ENCODE measurements at places on chromosomes 2 and 18.

GRCh38 chr18:24386681-24387080, 10.9 kb downstream of the OSBPL1A start:
- DNase-seq: no peak

- no peak for DNase-seq
Observed at GRCh38 chr18:35153609-35154272, 87.1 kb upstream of the ZNF397 start.

GRCh38 chr2:76867854-76868253, 654.3 kb downstream of the LRRTM4 start:
- no peak for DNase-seq

- no peak for DNase-seq
Observed at GRCh38 chr18:69999656-70000055, 52.0 kb upstream of the CD226 start.

- DNase-seq: no peak
Observed at GRCh38 chr18:48492880-48493279, 46.0 kb upstream of the CTIF start.

DNA sequence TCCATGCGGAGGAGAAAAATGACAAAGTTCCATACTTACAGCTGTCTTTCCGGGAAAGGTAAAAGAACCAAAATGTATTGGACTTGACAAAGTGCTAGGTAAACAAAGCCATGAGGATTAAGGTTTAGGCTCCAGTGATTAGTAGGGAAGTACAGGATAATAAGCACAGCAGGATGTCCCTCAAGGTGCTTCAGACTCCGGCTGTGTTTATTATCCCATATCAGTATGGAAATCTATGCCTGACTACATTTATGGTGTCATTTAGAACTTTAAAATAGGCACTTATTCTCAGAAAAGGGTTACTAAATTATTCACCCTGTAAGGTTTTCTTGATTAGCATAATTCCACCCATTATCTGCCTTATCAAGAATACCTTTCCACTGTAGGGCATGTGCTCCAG, 136.3 kb upstream of the CCDC68 start:
- no peak for DNase-seq

DNA sequence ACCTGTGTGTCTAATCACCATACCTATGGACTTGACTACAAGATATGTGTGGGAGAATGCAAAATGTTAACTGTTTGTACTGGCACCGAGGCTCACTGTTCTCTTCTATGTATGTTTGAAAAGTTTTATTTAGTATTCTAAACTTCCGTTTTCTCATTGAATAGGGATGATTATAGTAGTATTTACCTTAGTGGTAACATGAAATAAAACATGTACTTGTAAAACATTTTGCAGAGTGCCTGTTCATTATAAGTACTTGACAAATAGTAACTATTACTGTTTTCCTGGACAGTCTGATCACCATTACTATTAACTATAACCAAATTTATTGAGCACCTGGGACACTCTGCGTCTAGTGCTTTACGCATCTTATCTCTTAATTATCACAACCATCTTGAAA, 24.8 kb downstream of the DDX1 start:
- DNase-seq: no peak

- no peak for DNase-seq
Observed at GRCh38 chr2:238290715-238291549, 2.5 kb upstream of the PER2 start.

- DNase-seq: no peak
Observed at GRCh38 chr2:82259551-82259950, 1955.0 kb upstream of the LRRTM1 start.

GRCh38 chr18:34633368-34633767, 76.7 kb upstream of the DTNA start:
- DNase-seq: no peak

GRCh38 chr2:164737612-164738081, 104.0 kb downstream of the COBLL1 start:
- peak; percentile 45 for DNase-seq

DNA sequence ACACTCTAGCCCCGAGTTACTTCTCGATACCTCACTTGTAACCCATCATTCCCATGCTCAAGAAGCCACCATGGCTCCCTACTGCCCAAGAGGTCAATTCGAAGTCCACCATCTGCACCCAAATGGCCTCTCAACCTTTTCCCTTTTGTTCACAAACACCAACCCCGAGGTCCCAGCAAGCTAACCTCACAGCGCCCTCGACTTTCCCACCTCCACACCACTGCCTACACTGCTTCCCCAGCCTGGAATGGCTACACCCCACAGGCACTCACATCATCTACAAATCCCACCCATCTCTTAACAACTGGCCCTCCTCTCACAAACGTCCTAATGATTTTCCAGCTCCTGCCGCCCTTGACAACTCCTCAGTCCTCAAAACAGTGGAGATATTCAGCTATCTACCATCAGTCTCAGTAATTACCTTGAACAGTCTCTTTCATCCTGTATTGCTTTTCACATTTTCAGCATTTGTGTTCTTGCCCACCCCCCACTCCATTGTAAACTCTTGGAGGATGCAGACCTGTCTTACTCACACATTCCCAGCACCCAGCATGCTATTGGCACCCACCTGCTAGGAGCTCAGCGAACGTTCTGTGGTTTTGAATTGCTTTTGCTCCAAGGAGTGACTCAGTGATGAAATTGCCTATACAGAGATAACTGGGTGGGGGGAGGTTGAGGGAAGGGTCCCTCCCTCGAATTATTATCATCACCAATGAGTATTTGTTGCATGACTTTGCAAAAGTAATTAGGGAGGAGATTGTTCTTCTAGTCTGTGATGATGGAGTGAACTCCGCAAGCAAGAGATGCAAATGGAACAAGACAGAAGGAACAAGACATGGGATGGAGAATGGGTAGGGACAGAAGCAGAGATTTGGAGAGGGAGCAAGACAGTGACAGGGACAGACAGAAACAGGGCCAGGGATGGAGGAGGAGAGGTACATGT, 106.8 kb downstream of the CYP26B1 start:
- no peak for DNase-seq

- no peak for DNase-seq
Observed at GRCh38 chr2:134287323-134287722, 33.5 kb downstream of the MGAT5 start.

- no peak for DNase-seq
Observed at GRCh38 chr2:233399306-233400225, 45.3 kb downstream of the DGKD start.

DNA sequence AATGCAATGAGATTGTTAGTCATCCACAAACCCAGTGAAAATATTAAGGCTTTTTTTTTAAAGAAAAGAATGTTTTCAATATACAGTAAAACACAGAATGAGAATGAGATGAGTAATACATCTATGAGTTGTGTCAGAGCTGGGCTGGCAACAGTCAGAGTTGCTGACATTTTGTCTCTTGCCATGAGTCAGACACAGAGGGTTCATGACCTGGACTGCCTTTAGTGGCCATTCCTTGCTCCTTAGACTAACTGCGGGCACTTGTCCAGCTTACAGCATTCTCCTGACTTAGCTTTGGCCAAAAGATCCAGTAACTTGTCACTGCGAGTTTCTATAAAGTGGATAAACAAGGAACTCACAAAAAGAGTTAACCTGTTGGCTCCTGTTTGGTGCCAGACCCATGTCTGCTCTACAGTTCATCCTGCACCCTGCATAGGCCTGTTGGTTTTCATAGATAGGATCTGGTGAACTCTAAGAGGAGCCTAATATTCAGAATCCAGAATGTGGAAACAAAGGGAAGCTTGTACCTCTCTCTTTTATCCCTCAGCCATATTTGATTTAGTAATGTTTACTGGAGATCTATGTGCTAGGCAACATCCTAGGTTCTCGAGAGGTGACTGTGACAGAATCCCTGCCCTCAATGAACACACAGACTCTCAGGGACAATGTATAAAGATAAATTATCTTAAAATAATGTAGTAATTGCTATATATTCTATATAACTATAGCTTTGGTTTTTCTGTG, 391.5 kb upstream of the VWC2L start:
- DNase-seq: no peak

- peak; percentile 28 for DNase-seq
Observed at GRCh38 chr18:55861266-55861665, 273.3 kb upstream of the TCF4 start.

DNA sequence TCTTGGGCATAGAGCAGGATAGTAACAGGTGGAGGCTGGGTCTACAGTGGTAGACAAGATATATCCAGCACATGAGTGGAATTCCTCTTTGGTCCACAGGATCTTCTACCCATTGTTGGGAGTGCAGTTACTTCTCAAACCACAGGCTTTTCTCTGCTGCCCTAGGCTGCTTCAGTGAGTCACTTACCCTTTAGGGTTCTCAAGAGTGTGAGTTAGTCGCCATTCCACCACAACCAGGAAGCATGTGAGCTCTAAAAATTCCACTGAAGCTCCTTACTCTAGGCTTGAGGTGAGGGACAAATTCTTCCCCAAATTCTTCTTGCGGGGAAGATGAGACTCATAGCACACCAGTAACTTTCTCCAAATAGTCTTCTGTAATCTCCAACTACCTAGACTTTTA, 189.4 kb downstream of the PLCL1 start:
- DNase-seq: no peak

GRCh38 chr2:8754106-8754776, 72.4 kb downstream of the ID2 start:
- peak; percentile 1 for DNase-seq

GRCh38 chr18:63887424-63887823, at the start of gene SERPINB2:
TSS of gene SERPINB2 (plus strand) at chr18:63887705. CDS start at chr18:63891445, 3,740 bp downstream.
- no peak for DNase-seq

GRCh38 chr2:191657977-191658376, 20.0 kb upstream of the NABP1 start:
- DNase-seq: no peak

DNA sequence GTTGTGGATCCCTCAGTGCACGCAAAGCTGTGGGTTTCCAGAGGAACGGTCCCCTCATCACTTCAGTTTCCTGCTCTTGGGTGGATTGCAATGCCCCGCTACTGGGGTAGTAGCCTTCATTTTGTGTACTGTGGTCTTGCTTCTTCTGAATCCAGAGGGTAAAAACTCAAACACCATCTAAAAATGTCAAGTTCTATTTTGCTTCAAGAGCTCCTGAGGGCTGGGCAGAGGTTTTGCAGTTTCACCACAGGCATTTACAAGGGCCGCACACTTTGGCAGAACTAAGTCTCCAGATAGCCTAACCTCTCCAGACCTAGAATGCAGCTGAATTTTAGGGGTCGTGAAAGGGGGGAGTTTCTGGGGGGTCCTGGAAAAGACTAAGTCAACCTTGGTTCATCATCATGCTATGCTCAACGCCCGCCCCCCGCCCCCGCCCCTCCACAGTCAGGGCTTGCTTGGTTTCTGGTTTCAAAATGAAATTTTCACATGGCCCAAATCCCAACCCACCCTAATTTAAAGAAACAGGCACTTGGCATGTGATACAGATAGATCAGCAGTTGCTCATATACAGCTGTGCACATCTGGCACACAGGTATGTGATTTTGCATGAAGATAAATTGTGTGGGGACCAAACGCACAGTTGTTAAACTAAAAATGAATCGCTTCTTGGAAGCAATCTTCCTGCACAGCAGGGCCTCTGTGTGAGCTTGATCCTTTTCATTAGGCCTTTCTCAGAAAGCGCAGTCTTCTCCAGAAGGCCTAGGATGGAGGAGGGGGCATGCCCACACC, 329.6 kb downstream of the OSR1 start:
- no peak for DNase-seq

GRCh38 chr2:56940054-56940453, 756.3 kb downstream of the CCDC85A start:
- DNase-seq: no peak

- DNase-seq: no peak
Observed at GRCh38 chr2:197369933-197370320, 59.3 kb upstream of the ANKRD44 start.

GRCh38 chr18:6004119-6004518, 108.8 kb upstream of the TMEM200C start:
- no peak for DNase-seq

DNA sequence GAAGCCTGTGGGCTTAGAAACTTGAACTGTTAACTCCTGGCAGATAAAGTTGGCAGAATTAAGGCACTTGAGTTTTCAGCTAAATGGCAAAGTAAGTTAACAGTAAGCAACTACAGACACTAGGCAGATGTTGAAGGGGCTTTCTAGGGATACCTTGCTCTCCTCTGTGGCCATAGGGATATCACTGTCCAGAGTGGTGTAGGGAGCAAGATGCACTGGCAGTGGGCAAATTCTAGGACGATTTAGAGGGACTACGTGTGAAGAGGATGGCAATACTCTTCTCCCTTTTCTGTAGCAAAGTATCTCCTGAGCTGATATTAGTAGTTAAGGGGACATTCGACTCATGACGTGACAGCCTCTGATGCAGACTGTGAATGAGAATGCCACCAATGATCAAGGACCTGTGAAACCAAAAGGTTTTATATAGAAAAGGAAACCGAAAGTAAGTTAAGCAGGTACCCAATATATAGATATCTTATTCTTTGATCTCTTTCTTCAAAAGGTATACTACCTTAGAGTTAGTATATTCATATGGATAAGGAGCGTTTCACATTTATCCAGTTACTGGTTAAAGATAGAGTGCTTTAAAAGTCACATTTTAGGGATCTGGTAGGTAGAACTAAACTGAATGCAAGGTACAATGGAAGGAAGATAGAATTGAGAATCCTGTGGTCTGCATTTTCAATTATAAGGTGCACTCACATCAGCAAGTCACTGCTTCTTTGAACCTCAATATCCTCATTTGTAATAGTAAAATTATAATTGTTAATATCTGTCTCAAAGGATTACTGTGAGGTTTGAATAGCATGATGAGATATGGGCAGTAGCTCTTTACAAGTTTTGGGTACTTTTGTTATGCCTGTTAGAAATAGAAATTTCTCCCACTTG, 106.4 kb downstream of the KCNH7 start:
- DNase-seq: no peak

- no peak for DNase-seq
Observed at GRCh38 chr2:213016166-213016983, 135.0 kb downstream of the IKZF2 start.

GRCh38 chr2:229445019-229445418, 173.9 kb upstream of the PID1 start:
- peak; percentile 61 for DNase-seq

GRCh38 chr2:3516831-3517230, 2.5 kb downstream of the ADI1 start:
- no peak for DNase-seq

GRCh38 chr2:116435648-116436047, 1378.8 kb upstream of the DDX18 start:
- DNase-seq: no peak

DNA sequence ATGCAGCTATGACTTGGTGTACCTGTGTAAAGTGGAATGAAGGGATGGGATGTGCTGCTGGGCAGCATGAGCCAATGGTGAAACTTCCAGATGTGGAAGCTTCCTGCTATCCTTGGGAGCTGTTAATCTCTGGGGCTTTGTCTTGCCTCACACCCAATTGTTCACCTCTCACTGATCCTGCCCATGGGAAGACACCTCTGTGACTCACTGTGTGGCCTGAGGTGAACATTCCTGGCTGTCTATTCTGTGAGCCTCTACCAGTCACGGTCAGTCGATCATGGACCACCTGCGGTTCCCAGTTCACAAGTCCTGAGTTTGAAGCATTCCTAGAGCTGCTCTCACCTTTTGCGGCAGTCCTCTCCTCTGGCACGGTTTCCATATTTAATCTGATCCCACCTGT, 12.1 kb downstream of the NEURL3 start:
- DNase-seq: no peak

GRCh38 chr2:239636808-239637207, 236.0 kb upstream of the HDAC4 start:
- no peak for DNase-seq

GRCh38 chr2:102895376-102895775, 133.5 kb downstream of the TMEM182 start:
- DNase-seq: no peak
